Fibroblast of lung (primary cell): ENCODE measurements at places on chromosomes 6 and 20.

GRCh38 chr6:40996591-40997233 is 42.3 kb downstream of the UNC5CL start:
- DNase-seq = peak; percentile 12

DNA sequence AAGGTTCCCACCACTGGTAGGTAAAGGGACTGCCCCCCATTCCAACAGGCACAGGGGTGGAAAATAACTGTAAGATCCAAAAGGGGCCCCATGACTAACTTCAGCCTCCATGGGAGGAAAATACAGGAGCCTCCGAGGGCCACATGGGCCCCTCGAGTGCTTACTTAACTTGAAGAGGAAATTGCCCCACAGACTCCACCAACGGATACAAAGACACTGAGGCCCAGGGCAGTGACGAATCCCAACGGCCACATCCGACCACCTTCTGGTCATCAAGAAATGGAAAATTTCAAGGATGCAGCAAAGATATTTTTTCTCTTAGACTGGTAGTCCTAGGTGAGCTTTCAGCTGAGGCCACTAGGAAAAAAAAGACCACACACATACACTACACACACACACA is 116.0 kb upstream of the MRPS10 start:
- DNase-seq = no peak

- peak; percentile 87 for DNase-seq
Observed at GRCh38 chr20:38764567-38765318, 16.5 kb downstream of the ACTR5 start.

GRCh38 chr6:96611342-96611991 is 48.5 kb downstream of the FHL5 start:
- no peak for DNase-seq

DNA sequence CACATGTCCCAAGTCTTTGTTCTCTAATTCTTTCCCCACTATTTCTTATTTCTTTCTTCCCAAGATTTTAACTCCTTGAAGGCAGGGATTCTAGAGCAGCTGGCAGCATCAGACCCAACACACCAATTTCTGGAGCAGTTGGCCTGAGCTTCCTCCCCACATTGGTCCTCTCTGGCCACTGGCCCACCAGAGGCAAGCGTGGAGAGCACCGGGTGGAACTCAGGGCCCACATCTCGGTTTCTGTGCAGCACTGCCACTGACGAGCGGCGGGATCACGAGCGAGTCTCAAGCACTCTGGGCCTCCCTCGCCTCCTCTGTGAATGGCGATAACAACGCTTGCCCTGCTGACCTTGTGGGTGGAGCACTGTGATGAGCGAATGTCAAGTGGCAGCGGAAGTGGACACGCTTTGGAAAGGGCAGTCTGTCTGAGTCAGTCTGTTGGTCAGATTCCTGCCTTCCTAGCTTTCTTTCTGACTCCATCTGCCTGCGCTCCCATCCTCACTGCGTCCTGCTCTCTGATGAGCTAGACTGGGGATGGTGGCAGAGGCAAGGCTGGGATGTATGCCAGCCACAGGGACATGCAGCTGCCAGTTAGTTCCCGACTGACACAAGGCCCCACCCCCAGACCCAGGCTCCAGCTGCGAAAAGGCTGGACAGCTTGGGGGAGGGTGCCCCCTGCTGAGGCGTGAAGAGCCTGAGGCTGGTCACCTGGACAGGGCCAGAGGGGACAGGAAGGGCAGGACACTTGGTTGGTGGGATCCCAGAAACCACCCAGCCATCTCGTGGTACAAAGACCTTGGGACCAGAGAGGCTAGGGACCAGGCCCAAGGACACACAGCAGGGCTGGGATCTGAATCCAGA is 4.5 kb upstream of the SPDEF start:
- DNase-seq = peak; percentile 59

- DNase-seq = no peak
Observed at GRCh38 chr6:81739230-81740195, 13.0 kb downstream of the TENT5A start.

DNA sequence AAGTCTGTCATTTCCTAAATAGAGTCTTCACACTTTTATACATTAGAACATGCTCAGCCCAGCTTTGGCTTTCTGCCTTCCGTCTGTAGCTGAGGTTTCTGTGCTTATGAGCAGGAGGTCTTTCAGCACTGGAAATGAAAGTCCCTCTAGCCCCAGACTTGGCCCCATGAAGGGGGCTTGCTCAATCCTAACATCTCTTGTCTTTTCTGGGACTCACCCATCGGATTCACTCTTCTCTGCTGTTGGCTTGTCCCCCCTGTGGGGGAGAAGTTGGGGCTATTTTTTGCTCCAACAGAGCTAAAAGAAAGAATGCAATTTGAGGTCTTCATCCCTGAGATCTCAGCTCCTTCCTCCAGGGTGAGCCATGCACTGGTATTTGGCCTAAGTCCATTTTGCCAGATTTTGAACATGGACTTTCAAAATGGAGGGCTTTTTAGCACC is 177.7 kb downstream of the MRPL14 start:
- DNase-seq = peak; percentile 39

DNA sequence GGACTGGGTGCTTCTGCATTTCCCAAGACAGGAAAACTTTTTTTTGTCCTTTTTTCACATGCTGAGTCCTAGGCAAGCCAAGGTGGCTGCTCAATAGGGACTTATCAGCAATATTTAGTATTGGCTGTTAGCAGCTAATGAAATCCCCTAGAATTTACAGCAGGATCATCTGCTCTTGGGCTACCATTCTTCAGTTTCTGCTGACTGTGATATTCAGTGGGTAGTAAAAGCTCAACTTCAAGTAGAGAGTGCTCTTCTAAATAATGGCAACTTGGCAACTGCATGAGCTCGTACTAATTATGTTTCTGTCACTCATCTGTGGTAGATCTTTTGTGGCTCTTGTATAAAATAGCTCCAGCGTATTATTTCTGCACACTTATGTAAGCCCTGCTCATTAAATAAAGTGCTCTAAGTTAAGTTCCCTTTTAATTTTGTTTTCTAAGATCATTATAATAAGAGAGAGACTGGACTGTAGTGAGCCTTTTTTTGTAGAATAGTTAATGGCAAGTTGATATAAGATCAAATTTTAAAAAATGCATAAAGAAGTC is 110.3 kb downstream of the SLC35F1 start:
- DNase-seq = no peak

GRCh38 chr20:1002682-1003561 is 811 bp upstream of the RSPO4 start:
- no peak for DNase-seq

- DNase-seq = peak; percentile 69
Observed at GRCh38 chr6:37396571-37397180, 36.3 kb upstream of the CMTR1 start.

GRCh38 chr6:151167034-151167433 is 72.7 kb upstream of the AKAP12 start:
- DNase-seq = no peak

- DNase-seq = no peak
Observed at GRCh38 chr20:44120676-44121425, 66.1 kb downstream of the JPH2 start.

GRCh38 chr6:52964318-52964717 is 30.8 kb downstream of the GSTA4 start:
- DNase-seq = no peak

- no peak for DNase-seq
Observed at GRCh38 chr6:10659699-10660348, 34.6 kb downstream of the C6orf52 start.

- no peak for DNase-seq
Observed at GRCh38 chr6:151402228-151402627, 10.9 kb upstream of the ZBTB2 start.
